Stimulated activated CD4-positive, alpha-beta T cell treated with anti-CD3 and anti-CD28 coated beads, Interleukin-2, amount 100 ng/mL, for 48 hours (primary cell): ENCODE measurements at places on chromosomes 7 and 10.

DNA sequence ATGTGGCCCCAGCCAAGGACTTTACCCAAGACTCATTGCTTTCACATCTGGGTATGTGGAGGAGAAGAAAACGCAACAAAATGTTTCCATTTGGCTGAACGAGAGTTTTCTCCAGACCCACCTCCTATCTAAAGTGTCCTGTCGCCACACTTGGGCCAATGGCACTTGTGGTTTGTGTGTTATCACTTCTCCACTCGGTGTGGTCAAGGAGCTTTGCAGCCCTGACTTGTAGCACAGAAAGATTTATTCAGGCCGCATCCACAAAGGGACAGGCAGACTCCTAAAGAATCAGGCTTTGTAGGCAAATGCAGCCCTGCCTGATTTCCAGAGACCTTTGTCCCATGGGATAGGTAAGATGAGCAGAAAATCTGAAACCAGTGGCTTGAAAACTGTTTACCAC lies 12.8 kb upstream of the LRRC4 start:
- DNase-seq = no peak

DNA sequence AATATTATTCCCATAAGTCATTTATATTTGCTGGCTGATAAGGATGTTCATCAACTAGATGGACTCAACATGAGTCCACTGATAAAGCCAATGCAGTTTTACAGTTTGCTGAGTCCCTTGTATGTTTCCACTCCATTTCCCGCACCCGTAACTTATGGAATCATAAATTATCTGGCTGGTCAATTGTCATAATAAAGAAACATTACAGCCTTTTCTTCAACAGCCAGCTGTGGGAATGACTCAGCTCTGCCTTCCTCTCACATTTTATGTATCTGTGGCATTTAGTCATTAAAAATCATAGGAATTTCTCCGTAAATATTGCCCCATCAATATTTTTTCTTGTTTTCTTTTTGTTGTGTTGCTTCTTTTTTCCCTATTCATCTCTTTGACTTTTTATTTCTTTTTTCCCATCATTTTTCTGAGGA lies 22.3 kb upstream of the TMEM26 start:
- DNase-seq = no peak

DNA sequence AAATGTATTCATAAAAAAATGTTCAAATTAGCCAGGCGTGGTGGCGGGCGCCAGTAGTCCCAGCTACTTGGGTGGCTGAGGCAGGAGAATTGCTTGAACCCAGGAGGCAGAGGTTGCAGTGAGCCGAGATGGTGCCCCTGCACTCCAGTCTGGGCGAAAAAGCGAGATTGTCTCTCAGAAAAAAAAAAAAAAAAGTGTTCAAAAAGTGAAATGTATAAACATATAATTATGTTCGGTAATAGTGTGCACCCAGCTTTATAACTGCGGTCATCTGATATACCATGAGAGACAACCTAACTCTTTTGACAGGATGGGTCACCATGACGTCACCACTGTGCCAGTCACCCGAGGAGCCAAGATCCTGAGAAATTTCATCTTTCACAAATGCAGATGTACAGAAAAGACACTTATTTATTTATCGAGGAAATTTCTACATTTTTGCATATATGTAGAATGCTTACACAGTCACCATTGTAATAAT lies 594 bp upstream of the RP9 start:
- DNase-seq = no peak

DNA sequence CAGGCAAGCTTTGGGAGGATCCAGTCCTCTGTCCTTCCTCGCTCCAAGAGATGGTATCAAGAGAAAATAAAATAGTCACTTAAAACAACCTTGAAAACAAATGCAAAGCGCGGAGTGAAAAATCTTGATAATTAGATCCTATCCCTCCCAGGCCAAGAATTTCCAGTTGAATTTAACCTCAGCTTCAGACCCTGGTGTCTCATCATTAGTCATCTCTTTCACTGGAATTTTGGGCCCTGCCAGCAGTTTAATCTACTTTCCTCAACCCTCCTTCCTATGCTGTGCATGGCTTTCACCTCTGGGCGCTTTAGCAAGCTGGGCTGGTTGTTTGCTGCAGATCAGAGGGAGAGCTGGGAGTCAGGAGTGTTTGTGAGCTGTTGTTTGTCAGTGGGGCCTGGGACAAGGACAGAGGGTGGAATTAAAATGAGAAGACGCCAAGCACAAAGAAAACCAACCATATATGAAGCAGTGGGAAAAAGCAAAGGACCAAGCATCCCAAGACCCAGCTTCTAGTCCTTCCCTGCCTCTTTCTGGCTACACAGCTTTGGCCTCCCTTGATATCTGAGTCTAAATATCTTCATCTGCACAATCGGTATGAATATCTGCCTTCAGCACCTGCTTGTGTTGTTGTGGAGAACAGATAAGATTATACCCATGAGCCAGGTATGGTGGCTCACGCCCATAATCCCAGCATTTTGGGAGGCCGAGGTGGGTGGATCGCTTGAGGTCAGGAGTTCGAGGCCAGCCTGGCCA lies 13.5 kb downstream of the MYOF start:
- no peak for DNase-seq

GRCh38 chr7:141466151-141466904 lies 84.9 kb upstream of the AGK start:
- DNase-seq = no peak

DNA sequence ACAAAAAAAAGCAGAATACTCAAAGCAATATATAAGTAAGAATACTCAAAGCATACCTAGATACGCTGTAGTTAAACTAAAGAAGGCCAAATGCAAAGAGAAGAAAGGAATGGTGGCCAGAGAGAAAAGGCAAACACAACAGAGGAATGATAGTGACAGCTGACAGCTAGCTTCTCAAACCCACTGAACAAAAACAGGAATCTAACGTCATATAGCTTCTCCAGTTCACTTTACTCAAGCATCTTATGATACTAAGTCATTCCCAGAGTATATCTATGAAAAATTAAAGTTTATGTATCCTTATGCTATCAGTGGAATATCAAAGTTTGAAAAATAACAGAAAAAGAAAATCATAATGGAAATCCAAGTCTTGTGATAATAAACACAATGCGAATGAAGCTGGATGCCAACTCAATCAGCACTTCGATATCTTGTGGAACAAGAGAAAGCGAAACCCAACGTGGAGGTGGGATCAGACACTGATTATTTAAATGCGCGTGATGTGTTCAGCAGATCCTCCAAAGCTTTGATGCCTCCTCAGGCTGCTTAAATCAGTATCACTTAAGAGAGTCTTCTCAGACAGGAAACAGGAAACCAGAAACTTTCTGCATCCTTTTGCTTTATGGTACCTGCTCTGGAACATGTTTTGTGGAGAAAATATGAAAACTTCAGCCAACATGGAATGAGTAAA lies 102.8 kb downstream of the PIP4K2A start:
- DNase-seq = no peak

- DNase-seq = no peak
Observed at GRCh38 chr10:123991611-123992570, 100.3 kb upstream of the CPXM2 start.

DNA sequence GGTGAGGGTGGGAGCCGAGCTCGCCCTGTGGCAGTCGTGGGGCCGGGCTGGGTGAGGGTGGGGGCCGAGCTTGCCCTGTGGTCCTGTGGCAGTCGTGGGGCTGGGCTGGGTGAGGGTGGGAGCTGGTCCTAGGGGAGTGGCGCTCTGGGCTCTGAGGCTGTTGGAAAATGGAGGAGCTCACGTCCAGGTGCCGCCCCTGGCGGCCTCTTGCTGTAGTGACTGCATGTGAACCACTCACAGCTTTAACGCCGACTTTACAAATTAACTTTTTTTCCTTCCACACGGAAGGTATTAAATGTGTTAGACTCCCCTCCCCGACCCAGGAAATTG lies 312.6 kb downstream of the WDR37 start:
- no peak for DNase-seq
